ENCODE measurements at places on chromosomes 16 and 17.

- DNase-seq: peak; percentile 12
These were observed 31.1 kb upstream of the CCR7 start for GRCh38 chr17:40596261-40596919.

- no peak for DNase-seq
These were observed 19.5 kb downstream of the IRF8 start for GRCh38 chr16:85918436-85918835.

- DNase-seq: peak; percentile 66
These were observed 13.9 kb upstream of the KDM8 start for GRCh38 chr16:27189335-27189972.

- DNase-seq: no peak
These were observed 1.3 kb upstream of the CUEDC1 start for GRCh38 chr17:57956291-57957119.

- no peak for DNase-seq
These were observed at the start of gene RAB37 for GRCh38 chr17:74736513-74737298. Gene RAB37, plus strand, starts transcription at chr17:74737256. Its CDS starts 17 bp downstream, at chr17:74737273.

All from SHP77 (cell line).